Stimulated activated CD4-positive, alpha-beta T cell treated with anti-CD3 and anti-CD28 coated beads, Interleukin-12 subunit alpha, Interleukin-12 subunit beta, amount 100 ng/mL, for 24 hours (primary cell): ENCODE measurements at places on chromosomes 5 and 9.
A peak's percentile ranks its signal among the peaks of the same experiment; 100 is the strongest.

DNA sequence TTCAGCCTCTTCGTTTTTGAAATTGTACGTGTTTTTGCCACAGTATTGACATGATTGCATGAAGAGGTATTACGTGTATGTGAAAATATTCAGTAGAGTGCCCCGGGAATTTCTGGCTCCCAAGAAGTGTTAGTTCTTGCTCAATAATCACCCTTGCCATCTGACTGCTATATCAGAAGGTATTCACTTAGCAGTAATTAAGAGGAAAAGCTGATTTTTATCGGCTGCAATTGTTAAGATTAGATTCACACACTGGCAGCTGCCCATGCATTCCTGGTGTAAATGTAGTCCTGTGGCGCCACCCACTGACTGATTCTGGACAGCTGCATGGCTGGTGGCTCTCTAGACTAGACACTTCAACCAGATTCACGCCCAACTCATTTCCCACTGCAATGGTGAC lies 440.1 kb upstream of the ADAMTS16 start:
- DNase-seq: no peak

GRCh38 chr5:127353327-127353726 lies 62.7 kb downstream of the MEGF10 start:
- no peak for DNase-seq

DNA sequence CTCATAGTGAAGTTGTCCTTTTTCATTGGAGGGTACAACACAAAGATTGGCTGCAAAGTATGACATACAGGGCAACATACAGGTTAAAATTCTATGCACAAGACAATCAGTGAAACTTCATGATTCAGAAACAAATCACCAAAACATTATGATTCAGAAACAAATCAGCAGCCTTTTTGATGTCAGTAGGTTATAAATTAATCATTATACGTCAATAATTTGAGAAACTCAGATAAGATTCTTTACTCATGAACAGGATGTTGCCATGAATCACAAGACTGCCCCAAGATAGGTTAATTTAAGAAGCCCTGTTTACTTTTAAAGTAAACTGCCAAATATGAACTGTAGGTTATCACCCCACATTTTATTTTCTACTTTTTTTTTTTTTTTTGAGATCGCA lies 62.2 kb upstream of the IL33 start:
- DNase-seq: no peak

DNA sequence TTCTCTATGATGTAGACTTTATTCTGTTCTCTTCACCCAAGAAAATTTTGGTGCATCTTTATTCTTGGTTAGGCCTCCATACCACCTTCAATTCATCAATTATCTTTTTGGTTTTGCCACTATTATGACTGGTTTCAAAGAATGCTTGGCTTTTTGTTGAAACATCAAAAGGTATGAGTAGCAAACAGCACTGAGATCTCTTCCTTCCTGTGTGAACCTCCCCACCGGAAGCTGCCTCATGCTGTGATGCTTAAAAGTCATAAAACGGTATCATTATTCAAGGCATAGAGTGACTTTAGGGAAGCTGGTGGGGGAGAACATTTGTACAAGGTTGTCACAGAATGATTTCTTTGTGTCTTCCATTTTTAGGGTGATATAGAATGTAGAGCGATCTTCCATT lies 70.6 kb downstream of the IQGAP2 start:
- peak; percentile 33 for DNase-seq

GRCh38 chr9:35972093-35972492 lies 14.1 kb upstream of the OR2S2 start:
- DNase-seq: peak; percentile 8

GRCh38 chr9:137123468-137123837 lies 8.9 kb upstream of the DPP7 start:
- no peak for DNase-seq

DNA sequence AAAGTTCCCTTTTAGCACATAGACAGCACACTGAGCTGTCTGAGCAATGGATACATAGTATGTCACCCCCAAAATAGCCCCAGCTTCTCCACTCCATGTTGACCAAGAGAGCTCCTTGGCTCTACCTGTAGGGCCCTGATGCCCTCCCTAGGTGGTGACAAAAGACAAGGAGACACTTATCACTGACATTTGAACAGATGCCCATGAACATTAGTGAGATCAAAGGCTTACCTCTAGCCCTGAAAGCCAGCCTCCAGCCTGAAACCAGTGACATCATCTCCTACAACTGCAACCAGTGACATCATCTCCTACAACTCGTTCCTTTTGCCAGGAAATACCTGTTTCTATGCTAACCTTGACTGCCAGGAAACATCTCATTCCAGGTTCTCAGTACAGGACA lies 122.7 kb downstream of the FSTL4 start:
- peak; percentile 2 for DNase-seq

- DNase-seq: no peak
Measured at GRCh38 chr5:131751506-131751905, 45.3 kb downstream of the FNIP1 start.

DNA sequence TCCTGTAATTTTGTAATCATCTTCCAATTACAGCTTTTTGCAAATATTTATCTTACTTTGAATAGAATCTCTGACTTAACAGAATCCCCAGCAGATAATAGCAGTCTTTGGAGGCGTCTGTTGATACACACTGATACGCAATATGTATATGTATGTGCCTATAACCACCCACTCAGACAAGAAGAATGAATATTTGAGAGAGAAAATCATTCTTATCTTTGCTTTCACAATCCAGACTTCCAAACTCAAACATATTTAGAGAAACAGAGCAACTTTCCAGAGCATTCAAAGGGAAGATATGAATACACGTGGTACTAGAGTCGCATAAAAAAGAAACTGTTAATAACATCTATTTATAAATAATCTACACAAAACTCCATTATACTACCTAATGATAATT lies 6.1 kb downstream of the RORB start:
- no peak for DNase-seq

- DNase-seq: no peak
Measured at GRCh38 chr5:95730730-95731570, at the start of gene RHOBTB3. TSS of gene RHOBTB3 (plus strand) at chr5:95731336. CDS start at chr5:95731683, 347 bp downstream.

DNA sequence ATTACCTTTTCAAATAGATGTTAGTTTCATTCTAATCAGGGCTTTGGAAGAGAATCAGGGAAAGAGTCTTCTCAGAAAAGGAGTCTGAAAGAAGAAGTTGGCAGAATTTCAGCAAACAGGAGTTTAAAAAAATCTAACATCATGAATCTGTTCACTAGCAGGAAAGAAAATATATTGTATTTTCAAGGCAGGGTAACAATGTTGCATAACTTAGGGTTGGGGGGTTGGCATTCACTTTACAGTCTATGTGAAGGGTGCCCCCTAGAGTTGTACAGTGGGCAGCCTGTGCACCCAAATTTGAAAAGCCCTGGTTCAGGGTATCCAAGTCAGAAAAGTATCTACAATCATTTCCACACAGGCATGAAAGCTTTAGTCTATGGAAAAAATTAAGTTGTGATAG lies 348.4 kb upstream of the SLC30A5 start:
- no peak for DNase-seq

GRCh38 chr5:142737179-142737578 lies 33.0 kb upstream of the ARHGAP26 start:
- DNase-seq: no peak

DNA sequence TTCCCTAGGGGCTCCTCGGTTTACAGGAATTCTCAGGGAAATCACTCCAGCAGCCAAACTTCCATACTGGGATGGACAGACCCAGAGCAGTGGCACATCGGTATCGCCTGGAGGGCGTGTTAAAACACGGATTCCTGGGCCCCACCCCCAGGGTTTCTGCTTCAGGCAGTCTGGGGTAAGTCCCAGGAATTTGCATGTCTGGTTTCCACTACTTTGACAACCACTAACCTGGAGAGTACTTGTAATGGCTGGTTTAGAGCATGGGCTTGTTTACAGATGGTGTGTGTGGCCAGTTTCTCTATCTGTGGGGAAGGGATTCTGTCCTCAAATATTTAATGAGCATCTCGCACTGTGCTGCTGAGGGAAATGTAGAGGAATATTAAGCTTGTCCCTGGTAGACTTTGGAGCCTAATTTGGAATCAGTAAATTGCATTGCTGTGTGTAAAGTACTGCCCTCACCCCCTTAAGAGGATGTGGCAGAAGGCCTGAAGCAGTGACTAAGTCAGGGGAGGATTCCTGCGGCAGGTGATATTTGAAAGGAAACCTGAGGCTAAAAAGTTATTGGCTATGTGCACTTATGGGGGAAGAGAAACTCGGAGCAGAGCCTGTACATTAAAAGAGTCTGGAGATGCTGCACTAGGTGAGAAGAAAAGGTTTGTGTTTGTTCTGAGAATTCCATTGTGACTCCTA lies 18.6 kb upstream of the TJP2 start:
- no peak for DNase-seq

- DNase-seq: no peak
Measured at GRCh38 chr9:124284940-124285441, 27.2 kb downstream of the NEK6 start.

- no peak for DNase-seq
Measured at GRCh38 chr5:95861864-95862561, 39.5 kb upstream of the GLRX start.

GRCh38 chr5:138783976-138784375 lies 30.8 kb downstream of the CTNNA1 start:
- DNase-seq: no peak

- DNase-seq: no peak
Measured at GRCh38 chr5:98443881-98444280, 329.6 kb upstream of the RGMB start.

DNA sequence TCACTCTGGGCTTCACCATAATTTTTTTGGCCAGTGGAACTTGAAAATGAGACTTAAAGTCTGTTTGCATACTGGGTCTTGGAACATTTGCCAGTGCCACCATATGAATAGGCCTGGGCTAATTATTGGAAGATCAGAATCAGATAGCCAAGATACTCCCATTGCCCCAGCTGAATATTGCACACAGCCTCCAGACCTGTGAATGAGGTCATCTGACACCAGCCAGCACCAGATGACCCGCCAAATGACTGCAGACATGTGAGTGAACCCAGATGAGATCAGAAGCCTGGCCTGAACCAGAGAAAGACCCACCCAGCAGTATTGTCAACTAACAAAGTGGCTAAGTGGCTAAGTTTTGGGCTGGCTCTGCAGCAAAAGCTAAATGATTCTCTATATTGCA lies 220.5 kb upstream of the MPDZ start:
- no peak for DNase-seq

GRCh38 chr5:154197801-154198491 lies 7.4 kb downstream of the GALNT10 start:
- peak; percentile 36 for DNase-seq

DNA sequence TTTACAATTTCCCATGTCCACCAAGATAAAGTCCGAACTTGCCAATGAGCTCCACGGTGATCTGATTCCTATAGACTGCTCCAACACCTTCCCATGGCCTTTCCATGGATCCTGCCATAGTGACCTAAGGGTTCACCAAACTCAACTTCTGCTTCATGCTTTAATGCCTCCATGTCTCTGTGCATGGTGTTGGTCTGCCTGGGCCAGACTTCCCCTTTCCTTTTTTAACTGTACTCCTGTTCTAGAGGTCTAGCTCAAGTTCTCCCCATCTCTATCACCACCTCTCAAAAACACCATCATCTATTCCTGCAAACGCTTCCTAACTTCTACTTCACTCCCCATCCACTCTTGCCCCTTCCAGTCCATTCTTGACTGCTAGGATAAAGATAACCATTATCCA lies 14.8 kb upstream of the SMARCA2 start:
- DNase-seq: no peak

DNA sequence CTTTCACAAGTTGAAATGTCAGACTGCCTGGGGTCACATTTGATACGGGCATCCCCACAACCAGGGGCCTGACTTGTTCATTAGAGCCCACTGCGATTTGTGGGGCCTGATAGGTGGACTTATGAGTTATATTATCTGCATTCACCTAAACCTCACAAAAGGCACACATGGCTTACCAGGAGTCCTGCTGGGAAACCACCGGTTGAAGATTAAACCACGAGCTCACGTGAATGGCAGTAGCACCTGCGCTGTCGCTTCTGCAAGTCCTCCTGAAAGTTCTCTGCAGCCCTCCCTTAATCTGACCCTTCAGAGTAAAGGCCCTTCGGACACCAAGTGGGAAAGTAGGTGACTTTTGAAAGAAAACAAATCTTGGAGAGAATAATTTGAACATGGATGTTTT lies 68.9 kb downstream of the PPIC start:
- no peak for DNase-seq

- DNase-seq: no peak
Measured at GRCh38 chr9:114388357-114388682, 538 bp upstream of the AKNA start.

GRCh38 chr9:16039218-16039987 lies 486.6 kb downstream of the CCDC171 start:
- DNase-seq: no peak

- DNase-seq: no peak
Measured at GRCh38 chr5:14351086-14351661, 208.0 kb downstream of the TRIO start.

GRCh38 chr5:31193116-31193515 lies 370 bp upstream of the CDH6 start:
- DNase-seq: no peak

- no peak for DNase-seq
Measured at GRCh38 chr5:33091571-33092363, 349.0 kb upstream of the TARS1 start.

GRCh38 chr9:69168709-69169217 lies 5.3 kb upstream of the TJP2 start:
- DNase-seq: peak; percentile 21

- no peak for DNase-seq
Measured at GRCh38 chr9:6905850-6906375, 148.1 kb downstream of the KDM4C start.

DNA sequence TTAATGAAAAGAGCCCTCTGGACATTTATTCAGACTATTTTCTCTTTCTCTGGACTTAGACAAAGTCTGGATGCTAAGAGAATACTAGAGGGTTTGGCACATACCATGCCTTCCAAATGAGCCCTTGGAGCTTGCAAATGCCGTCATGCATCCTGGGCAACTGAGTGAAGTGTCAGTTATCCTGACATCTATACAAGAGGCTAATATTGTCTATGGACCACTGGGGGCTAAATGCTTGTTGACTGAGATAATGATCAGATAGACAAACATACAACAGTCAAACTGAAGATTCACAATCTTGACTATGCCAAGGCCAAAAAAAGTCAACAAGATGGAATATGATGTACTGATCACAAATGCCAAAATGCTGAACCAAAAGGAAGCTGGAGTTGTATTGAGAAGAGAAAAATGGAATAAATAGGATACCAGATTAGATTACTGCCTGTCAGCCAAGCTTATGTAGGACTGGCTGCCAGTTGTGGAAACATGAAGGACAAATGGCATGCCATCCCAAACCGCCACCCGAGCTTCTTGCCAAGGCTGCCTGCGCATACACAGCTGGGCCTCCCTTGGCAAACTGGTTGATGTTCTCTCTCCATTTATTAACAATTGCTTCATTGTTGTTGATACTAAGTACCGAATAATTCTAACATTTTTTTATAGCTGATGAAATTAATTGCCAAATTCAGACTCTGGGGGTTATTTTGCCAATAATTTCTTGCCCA lies 240.1 kb upstream of the GRAMD2B start:
- no peak for DNase-seq

GRCh38 chr5:151950706-151951105 lies 26.1 kb upstream of the GLRA1 start:
- DNase-seq: no peak
